Activated naive CD8-positive, alpha-beta T cell treated with anti-CD3 and anti-CD28 coated beads, Interleukin-2, amount 50 U/mL, for 24 hours (primary cell): ENCODE measurements at places on chromosomes 4 and X.

DNA sequence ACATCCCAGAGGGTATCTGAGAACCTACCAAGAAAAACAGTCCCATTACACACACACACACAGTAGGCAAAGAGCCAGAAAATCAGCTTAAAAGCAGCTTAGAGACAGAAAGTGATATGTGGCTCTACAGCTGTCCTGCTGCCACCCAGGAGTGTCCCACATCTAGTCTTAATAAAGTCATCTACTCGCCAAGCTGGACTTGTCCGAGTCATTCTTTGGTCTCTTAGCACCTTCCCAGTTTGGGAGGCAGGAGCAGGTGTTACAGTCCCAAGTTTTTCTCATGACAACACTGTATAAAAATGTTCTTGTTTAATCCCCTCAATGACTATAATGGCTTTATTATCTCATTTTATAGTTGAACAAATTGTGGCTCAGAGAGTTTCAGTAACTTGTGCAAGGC lies 252.5 kb upstream of the CASK start:
- no peak for DNase-seq
- no peaks in the 10 kb centered on the region for H3K27me3 ChIP-seq
- no peaks in the 10 kb centered on the region for H3K4me1 ChIP-seq
- no peak overlapping the region for H3K27ac ChIP-seq
- H3K4me3 ChIP-seq, result no peak overlapping the region

DNA sequence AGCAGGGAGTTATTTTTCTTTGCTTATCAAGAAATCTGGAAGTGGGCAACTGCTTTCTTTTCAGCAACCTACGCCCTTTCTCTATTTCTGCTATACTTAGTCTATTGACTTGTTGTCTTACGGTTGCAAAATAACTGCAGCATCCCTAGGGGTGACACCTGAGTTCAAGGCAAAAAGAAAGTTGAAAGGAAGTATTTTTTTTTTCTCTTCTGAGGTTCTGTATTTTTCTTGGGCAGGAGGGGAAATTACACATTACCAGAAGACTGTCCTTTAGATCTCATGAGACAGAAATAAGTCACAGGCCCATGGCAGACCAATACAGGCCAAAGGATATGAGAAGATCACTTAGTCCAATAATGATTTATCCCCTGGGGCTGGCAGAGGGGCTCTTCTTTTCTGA lies 204.7 kb upstream of the CASK start:
- H3K27me3 ChIP-seq, result no peaks in the 10 kb centered on the region

- H3K27me3 ChIP-seq, result no peaks in the 10 kb centered on the region
- peak overlapping the region; percentile 86 for H3K27ac ChIP-seq
- peaks cover 61% of the 10 kb centered on the region for H3K4me1 ChIP-seq
Observed at GRCh38 chrX:107674480-107675364, 46.4 kb downstream of the PRPS1 start.

DNA sequence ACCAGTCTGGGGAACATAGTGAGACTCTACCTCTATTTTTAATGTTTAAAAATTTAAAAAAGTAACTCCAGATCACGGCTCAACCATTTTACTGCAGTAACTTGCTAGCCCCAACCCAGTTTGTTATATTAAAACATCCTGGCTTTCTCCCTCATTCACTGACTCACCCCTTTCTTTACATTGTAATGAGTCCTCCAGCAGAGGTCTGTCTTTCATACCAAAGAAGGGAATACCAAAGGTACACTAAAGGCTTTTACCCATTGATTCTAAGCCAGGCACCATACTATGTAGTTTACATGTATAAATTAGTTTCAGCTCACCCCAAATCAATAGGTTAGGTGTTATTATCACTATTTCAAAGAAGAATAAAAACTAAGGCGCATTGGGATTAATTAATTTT lies 286.9 kb downstream of the PACRGL start:
- peaks cover 11% of the 10 kb centered on the region for H3K27me3 ChIP-seq
- H3K36me3 ChIP-seq, result no peaks in the 10 kb centered on the region
- H3K27ac ChIP-seq, result no peak overlapping the region
- no peaks in the 10 kb centered on the region for H3K4me1 ChIP-seq
- H3K4me3 ChIP-seq, result no peak overlapping the region

GRCh38 chr4:157980158-157980557 lies 192.7 kb downstream of the GASK1B start:
- no peaks in the 10 kb centered on the region for H3K36me3 ChIP-seq
- no peak overlapping the region for H3K27ac ChIP-seq
- peaks cover 12% of the 10 kb centered on the region for H3K27me3 ChIP-seq
- peaks cover 2% of the 10 kb centered on the region for H3K4me1 ChIP-seq

DNA sequence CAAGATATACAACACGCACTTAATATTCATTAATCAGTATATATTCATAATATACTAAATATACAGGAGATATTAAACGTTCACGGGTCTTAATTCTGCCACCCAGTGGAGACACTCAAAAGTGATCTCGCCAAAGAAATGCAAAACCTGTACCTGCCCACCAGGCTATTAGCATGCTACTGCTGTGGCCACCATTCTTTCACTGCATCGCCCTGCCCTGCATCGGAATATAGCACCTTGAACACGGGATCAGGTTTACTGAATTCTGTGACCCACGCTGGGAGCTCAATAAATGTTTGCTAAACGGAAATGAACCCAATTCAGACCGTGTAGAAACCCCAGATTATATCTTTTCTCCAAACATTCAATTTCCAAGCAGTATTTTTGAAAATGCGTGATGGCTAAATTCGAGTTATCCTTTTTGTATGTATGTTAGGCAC lies 840 bp upstream of the CLCN3 start:
- peak; percentile 33 for DNase-seq
- H3K4me1 ChIP-seq, result peaks cover 66% of the 10 kb centered on the region
- H3K27ac ChIP-seq, result peak overlapping the region; percentile 100
- H3K36me3 ChIP-seq, result no peaks in the 10 kb centered on the region

GRCh38 chr4:23999714-24000469 lies 110.0 kb upstream of the PPARGC1A start:
- DNase-seq, result no peak
- no peaks in the 10 kb centered on the region for H3K4me1 ChIP-seq
- H3K36me3 ChIP-seq, result no peaks in the 10 kb centered on the region
- no peak overlapping the region for H3K27ac ChIP-seq
- H3K4me3 ChIP-seq, result no peak overlapping the region

- H3K36me3 ChIP-seq, result peaks cover 78% of the 10 kb centered on the region
- peak overlapping the region; percentile 14 for H3K4me3 ChIP-seq
- DNase-seq, result no peak
- H3K27ac ChIP-seq, result peak overlapping the region; percentile 78
- H3K4me1 ChIP-seq, result peaks cover 74% of the 10 kb centered on the region
Observed at GRCh38 chrX:39320165-39320564, 518.9 kb downstream of the MID1IP1 start.

DNA sequence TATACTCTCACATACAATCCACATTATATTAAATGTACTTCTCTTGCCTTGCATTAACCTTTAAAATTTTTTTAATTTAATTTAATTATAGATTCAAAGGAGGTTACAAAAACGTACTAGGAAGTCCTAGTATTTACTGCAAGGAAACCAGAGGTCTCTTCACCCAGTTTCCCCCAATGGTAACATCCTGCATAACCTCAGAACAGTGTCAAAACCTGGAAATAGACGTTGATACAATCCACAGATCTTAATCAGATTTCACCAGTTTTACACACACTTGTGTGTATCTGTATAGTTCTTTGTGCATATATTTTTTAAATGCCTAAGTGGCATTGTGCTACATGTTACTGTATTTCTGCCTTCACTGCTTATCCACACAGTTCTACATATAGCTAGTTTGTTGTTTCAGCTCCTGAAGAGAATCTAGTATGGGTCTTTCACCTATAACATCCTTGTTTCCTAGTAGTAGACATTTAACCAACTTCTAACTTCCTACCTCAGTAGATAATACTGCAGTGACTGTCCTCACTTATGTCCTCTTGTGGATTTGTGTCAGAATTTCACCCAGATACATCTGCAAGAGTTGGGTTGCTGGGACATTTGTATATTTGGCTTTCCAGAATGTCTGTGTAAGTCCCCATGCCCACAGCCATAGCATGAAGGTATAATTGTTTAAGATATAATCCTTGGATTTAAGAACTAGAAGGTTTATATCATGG lies 103.2 kb downstream of the NFKB1 start:
- H3K36me3 ChIP-seq, result peaks cover 83% of the 10 kb centered on the region
- H3K27ac ChIP-seq, result peak overlapping the region; percentile 42
- no peaks in the 10 kb centered on the region for H3K27me3 ChIP-seq
- peaks cover 69% of the 10 kb centered on the region for H3K4me1 ChIP-seq

DNA sequence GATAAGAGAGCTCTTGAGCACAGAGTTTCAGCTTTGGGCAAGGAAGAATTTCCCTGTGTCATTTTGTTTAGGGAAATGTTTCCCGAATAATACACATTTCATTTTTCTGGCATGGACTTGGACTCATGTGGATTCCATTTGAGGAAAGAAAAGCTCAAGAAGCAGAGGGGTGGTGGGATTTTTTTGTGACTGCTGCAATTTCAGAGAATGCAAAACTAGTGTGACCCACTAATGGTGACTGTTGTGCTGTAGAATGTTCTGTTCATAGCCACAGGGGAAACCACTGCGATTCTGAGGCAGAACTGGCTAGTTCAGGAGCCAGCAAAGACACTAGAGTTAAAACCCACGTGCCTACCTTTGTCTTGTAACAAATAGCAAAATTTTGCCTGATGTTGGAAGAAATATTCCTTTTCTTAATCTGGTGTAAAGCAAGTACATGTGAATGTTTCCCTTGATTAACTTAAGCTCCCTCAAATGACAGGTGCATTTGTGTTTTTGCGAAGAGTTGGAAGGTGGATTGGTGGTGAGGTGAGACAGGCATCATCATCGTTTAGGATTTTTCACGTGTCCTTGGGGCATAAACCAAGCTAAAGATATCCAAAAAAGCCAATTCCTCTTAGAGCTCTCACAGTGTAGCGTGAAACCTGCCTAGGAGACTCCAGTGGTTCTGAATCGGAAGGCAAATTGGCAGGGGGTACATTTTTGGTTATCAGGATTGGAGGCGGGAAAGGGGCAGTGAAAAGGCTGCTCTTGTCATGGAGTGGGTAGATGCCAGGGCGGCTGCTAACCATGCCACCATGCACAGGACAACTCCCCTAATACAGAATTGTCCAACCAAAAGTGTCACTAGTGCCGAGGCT lies 38.0 kb upstream of the FAM9C start:
- H3K27ac ChIP-seq, result peak overlapping the region; percentile 90
- H3K36me3 ChIP-seq, result no peaks in the 10 kb centered on the region
- no peaks in the 10 kb centered on the region for H3K27me3 ChIP-seq
- no peak for DNase-seq
- peaks cover 91% of the 10 kb centered on the region for H3K4me1 ChIP-seq

GRCh38 chr4:184324939-184325477 lies 107.3 kb upstream of the ENPP6 start:
- DNase-seq, result no peak
- peaks cover 42% of the 10 kb centered on the region for H3K4me1 ChIP-seq

GRCh38 chrX:86103061-86103460 lies 45.2 kb upstream of the DACH2 start:
- no peaks in the 10 kb centered on the region for H3K36me3 ChIP-seq
- H3K27ac ChIP-seq, result no peak overlapping the region
- no peak for DNase-seq

DNA sequence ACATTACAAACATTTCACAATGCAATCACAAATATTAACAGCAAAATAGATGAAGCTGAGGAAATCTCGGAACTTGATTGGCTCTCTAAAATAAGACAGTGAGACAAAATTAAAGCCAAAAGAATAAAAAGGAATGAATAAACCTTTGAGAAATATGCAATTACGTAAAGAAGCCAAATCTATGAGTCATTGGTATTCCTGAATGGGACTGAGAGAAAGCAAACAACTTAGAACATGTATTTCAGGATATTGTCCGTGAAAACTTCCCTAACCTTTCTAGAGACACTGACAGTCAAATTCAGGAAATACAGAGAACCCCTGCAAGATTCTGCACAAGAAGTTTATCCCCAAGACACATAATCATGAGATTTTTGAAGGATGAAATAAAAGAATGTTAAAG lies 48.4 kb upstream of the SPANXN2 start:
- H3K36me3 ChIP-seq, result no peaks in the 10 kb centered on the region
- H3K27me3 ChIP-seq, result no peaks in the 10 kb centered on the region
- H3K4me3 ChIP-seq, result no peak overlapping the region
- H3K27ac ChIP-seq, result no peak overlapping the region
- DNase-seq, result no peak
- no peaks in the 10 kb centered on the region for H3K4me1 ChIP-seq

GRCh38 chr4:111601671-111602070 lies 543.6 kb upstream of the FAM241A start:
- no peak for DNase-seq
- no peak overlapping the region for H3K27ac ChIP-seq
- no peaks in the 10 kb centered on the region for H3K27me3 ChIP-seq
- no peak overlapping the region for H3K4me3 ChIP-seq
- no peaks in the 10 kb centered on the region for H3K36me3 ChIP-seq

GRCh38 chrX:3346501-3347259 lies at the start of gene MXRA5:
TSS of gene MXRA5 (minus strand) at chrX:3346652. CDS start at chrX:3343833, 2,819 bp downstream.
- no peak within 1 kb of the TSS for H3K4me3 ChIP-seq
- H3K27me3 ChIP-seq, result peaks cover 13% of the 10 kb centered on the region
- DNase-seq, result no peak
- no peaks in the 10 kb centered on the region for H3K36me3 ChIP-seq
- no peak within 1 kb of the TSS for H3K27ac ChIP-seq

GRCh38 chrX:54824722-54825121 lies 17.2 kb downstream of the MAGED2 start:
- H3K4me1 ChIP-seq, result no peaks in the 10 kb centered on the region
- no peaks in the 10 kb centered on the region for H3K27me3 ChIP-seq
- no peak for DNase-seq
- H3K4me3 ChIP-seq, result no peak overlapping the region

- H3K27me3 ChIP-seq, result peaks cover 3% of the 10 kb centered on the region
- H3K36me3 ChIP-seq, result peaks cover 16% of the 10 kb centered on the region
- peak overlapping the region; percentile 92 for H3K27ac ChIP-seq
- H3K4me1 ChIP-seq, result peaks cover 44% of the 10 kb centered on the region
Observed at GRCh38 chr4:113763029-113763285, 1.4 kb upstream of the CAMK2D start.
